ENCODE measurements at places on chromosomes 13 and 19. TPM values are rescaled to one million over a fixed set of nuclear protein-coding genes. Genes with fewer than 3 reads are reported as not detected.

CNFN gene
- 0.53 TPM for total RNA-seq

SIGLEC7 gene
- not detected for total RNA-seq

- no peak for DNase-seq
Observed at GRCh38 chr19:10861103-10861651, 10.2 kb upstream of the CARM1 start.

GRCh38 chr19:55146705-55147273 lies 2.2 kb downstream of the TNNT1 start:
- DNase-seq = no peak

GRCh38 chr19:35310331-35310730 lies 18.4 kb downstream of the MAG start:
- DNase-seq = no peak

GRCh38 chr13:113490496-113491417 lies at the start of gene DCUN1D2:
Gene DCUN1D2, minus strand, starts transcription at chr13:113490711. Its CDS starts 42 bp downstream, at chr13:113490669.
- peak; percentile 78 for DNase-seq

COL4A2 gene
- total RNA-seq = not detected

DNA sequence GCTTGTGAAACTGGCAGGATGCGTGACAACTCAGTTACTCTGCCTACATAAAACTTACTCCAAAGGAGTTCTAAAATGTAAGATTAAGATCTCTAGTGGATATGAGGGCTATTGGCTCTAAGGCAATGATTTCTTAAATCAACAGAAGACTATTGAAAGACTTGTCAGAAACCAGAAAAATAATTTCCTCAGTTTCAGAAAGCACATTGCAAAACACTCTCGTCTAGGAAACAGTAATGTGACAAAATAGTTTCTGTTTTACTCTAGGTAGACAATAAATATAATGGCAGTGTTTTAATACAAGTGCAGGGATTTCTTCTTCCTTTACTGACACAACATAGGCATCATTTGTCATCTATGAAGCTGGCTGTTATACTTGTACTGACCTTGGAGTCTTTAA lies 230.1 kb downstream of the KCTD12 start:
- DNase-seq = no peak

DNA sequence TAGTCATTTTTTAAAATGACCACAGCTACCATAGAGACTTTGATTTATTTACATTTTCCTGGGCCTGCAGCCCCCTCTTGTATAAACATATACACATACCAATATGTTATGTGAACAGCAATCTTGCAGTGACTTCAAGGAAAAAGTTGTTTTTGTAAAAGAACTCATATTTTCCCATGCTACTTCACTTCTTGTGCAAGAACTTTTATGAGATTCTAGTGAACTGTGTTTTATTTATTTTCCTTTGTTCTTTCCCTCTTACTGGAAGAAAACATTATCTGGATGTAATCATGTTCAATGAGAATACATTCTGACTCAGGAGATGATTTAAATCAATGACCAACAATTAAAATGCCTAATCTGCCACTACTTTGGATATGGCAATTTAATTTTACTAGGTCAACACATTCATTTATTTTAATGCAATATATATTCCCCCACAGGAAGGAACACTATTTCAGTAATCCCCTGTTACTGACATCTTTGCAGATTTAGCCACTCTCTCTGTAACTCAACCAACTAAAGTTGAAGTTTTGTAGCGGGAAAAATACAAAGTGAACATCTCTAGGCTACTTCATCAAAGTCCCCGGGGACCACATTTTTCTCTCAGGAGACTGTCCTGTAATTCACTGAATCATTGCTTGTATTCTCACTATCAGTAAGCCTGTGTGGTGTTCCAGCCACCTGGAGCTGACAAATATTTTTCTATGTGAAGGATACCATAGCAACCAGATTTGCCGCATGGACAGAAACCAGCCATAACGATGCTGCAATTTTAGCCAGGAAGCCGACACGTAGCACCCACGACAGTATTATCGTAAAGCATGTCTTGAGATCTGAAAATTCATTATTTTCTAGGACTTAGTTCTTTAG lies 90.5 kb downstream of the STARD13 start:
- DNase-seq = no peak

POU4F1 gene
- 0.11 TPM for total RNA-seq

OR7A5 gene
- total RNA-seq = not detected

DNA sequence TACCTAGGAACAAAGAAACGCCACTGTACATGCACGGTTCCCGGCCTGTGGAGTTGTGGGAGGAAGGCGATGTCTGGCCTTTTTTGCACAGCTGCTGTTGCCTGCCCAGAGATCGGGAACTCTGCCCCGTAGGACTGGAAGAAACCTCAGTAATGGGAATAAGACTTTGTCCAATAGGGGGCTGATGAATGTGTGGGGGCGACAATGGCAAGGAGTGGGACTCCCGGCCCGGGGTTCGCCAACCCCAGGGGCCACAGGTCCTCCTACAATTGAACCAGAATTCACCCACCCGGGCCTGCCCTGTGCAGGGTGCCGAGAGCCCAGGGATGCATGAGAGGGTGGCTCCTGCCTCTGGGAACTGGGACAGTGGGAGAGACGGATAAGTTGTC lies 2.0 kb upstream of the CEBPA start:
- no peak for DNase-seq

DNA sequence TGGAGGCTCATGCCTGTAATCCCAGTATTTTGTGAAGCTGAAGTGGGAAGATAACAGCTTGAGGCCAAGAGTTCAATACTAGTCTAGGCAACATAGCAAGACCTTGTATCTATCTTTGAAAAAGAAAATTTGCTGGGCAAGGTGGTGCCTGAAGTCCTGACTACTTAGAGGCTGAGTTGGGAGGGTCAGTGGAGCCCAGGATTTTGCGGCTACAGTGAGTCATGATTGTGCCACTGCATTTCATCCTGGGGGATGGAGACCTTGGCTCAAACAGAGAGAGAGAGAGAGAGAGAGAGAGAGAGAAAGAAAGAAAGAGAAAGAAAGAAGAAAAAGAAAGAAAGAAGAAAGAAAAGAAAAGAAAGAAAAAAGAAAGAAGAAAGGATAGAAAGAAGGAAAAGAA lies 1872.3 kb upstream of the PCDH20 start:
- DNase-seq = no peak

SLC10A2 gene
- total RNA-seq = not detected

THSD8 gene
- 29.8 TPM for total RNA-seq

GRCh38 chr19:48842789-48843162 lies 6.5 kb upstream of the HSD17B14 start:
- DNase-seq = peak; percentile 24

All from activated T-helper 2 cell treated with anti-CD3 and anti-CD28 coated beads, Interferon-gamma antibody, Interleukin-2, Interleukin-4, amounts not matched to agents 10 μg/mL and 5 μg/mL and 100 μg/mL, durations not matched to agents 14 hours and 24 hours and 36 hours (primary cell).